ENCODE measurements at places on chromosomes 16 and 17.

DNA sequence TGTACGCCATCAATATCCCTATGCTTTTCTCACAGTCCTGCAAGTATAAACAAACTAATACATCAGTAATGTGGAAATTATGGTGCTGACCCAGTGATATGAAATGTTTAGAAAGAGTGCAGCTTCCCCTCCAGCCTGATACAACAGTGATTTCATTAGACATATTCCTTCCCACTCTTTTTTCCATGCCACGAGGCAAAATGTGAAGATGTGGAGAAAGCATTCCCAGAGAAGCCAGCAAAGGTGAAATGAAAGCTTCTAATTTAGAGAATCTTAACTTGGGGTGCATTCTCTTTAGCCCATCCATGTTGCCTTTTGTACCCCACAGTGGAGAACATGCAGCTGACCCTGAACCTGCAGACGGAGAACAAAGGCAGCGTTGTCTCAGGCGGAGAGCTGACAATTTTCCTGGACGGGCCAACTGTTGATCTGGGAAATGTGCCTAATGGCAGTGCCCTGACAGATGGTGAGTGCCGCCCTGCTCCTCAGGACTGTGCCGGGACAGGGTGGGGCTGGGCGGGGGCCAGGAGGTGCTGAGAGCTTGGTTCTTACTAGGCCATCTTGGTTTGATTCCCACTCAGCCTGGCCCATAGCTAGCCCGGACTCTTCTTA, 77.8 kb downstream of the WWP2 start:
- DNase-seq, result peak; percentile 66

GRCh38 chr16:29834079-29834478, 13.8 kb downstream of the MVP start:
- no peak for DNase-seq

DNA sequence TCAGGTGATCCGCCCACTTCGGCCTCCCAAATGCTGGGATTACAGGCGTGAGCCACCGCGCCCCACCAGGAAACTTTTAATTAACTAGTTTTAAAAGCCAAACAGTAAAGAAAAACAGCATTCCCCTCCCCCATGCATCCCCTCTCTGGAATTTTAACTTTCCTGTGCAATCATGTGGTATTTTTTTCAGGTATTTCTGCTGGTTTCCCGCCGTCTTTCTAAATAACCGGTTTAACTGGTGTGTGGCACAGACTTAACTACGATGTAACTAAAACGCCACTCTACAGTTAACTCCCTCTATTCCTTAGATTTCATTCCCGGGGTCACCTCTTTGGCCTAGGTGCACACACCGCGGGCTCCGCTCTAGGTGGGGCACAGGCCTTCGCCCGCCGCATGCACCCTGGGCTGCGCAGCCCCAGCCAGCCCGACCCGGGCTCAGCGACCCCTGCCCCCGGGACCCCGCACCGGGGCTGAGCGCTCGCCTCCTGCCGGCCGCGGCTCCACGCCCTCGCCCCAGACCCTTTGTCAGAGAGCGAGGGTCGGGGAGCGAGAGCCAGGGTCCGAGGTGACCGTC, 15.1 kb upstream of the UTP6 start:
- DNase-seq, result no peak

- DNase-seq, result no peak
Measured at GRCh38 chr16:23290189-23291062, 11.7 kb upstream of the SCNN1B start.

- DNase-seq, result no peak
Measured at GRCh38 chr17:66214884-66215528, 14.2 kb downstream of the APOH start.

DNA sequence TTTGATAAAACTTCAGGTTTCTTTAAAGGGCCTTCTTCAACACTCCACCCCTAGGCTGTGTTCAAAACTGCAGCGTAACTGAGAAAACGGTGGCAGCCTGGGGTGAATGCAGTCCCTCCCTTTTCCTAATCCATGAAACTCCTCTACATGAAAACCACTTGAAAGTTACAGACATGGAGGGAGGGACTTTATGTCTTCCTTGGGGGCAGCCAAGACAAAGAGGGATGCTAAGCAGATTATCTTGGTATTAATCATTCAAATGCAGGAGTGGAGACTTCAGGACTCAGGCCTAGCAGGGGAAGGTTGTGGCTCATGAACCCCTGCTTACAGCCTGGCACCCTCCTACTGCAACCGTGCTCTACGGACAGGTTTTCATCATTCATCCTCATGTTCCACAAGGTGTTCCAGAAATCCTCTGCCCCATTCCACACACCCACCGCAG, 46.8 kb downstream of the RNF112 start:
- peak; percentile 36 for DNase-seq

GRCh38 chr16:85856585-85856984, 42.4 kb upstream of the IRF8 start:
- no peak for DNase-seq

DNA sequence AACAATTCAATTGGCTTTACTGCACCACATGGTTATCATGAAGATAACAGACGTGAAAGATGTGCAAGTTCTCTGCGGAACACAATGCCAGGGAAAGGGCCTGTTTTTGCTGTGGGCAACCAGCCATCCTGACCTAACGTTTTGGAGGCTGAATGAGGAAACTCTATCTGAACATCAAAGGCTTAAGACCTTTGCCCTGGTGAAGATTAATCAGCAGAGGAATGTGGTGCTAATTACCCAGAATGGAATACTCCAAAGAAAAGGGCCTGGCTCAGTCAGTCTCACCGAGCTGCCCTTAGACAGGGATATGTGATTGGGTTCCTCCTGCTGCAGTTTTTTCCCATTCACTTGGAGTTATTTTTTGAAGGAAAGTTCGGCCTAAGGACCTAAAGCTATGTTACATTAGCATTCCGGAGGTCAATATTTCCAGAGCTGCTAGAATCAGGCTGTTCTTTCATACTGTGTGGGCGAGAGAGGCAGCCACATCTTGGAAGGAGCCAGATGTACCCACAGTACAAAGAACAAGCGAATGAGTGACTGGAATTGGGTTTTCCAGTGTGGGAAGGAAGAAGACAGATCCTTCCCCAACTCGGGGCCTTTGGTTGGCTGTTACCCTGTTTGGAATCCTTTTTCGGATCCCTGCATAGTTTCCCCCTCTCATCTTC, 15.5 kb downstream of the ASIC2 start:
- no peak for DNase-seq

DNA sequence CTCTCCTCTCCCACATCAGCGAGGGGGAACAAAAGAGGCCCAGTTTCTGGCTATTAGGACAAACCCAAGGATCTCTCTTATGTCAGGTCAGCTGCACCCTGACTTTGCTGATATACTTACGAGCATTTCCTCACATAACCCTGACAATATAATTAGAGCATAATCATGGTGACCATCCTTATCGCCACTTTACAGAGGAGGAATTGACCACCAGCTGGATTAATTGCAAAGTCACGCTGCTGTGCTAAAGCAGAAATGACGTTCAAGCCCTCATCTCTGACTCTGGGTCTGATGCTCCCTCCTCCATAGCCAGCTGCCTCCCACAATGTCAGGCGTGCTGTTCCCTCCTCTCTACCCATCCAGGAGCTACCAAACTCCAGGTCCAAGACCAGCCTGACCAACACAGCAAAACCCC, 42.6 kb downstream of the TRARG1 start:
- DNase-seq, result no peak

- peak; percentile 19 for DNase-seq
Measured at GRCh38 chr17:36650096-36650775, 48.9 kb downstream of the MRM1 start.

DNA sequence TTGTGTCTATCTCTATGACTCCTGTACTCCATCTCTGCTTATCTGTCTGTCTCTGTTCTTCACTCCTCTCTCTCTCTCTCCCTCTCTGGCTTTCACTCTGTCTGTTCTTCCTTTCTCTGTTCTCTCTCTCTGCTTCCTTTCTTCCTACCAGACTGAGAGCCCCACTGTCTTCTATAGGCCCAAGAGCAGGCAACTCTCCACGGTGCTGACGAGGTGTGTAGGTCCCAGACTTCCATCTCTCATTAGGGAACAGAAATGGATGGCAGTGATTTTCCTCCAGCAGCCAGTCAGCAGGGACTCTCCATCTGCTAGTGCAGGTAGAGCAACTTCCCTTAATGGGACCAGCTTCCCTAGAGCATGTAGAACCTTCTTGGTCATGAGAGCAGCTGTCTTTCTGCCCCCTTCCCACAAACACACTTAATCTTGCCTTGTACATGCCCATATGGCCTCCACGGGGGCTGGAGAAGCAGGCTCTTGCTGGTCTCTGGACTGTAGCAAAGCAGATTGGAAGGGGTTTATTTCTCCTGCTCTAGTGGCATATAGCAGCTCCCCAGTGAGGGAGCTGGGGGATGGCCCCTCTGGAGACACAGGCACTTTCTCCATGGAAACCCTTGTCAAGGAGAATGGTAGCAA, 47.8 kb upstream of the NLRP1 start:
- no peak for DNase-seq

- DNase-seq, result no peak
Measured at GRCh38 chr16:88286301-88286923, 96.3 kb upstream of the ZNF469 start.

GRCh38 chr16:12742741-12743140, 60.9 kb downstream of the CPPED1 start:
- DNase-seq, result no peak

DNA sequence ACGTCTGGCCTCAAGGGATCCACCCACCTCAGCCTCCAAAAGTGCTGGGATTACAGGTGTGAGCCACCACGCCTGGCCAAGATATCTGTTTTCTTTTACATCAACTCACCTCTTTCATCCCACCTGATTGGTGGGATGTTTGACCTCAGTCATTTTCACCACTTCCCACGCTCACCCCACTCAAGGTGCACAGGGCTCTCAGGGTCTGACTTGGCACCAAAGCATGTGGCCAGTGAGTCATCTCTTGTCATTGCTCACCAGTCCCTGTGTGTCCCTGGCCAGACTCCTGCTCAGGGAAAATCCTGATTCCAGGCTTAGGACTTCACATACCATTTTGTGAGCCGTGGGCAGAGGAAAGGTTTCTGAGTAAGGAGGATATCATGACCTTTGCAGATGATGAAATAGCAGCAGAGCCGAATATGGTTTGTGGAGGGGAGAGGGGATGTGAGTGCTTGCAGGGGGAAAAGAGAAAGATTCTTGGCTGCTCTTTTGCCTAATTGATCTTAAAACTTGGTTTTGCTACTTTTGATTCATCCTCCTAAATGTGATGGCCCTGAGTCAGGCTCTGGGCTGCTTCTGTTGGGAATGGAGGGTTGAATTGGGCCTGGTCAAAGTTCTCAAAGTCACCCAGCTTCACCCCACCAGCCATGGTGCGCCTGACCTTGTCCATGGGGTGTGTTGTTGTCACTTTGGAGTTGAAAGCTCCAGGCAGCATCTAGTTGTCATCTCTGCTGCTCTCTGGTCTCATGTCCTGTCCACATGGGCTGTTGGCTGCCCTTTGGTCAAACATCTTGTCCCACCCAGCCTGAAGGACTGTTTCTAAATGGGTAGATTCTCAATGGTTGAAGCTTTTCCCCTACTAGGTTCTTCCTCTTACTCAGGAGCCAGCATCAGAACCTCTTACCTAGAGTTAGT, 6.0 kb upstream of the KCNH6 start:
- DNase-seq, result no peak

DNA sequence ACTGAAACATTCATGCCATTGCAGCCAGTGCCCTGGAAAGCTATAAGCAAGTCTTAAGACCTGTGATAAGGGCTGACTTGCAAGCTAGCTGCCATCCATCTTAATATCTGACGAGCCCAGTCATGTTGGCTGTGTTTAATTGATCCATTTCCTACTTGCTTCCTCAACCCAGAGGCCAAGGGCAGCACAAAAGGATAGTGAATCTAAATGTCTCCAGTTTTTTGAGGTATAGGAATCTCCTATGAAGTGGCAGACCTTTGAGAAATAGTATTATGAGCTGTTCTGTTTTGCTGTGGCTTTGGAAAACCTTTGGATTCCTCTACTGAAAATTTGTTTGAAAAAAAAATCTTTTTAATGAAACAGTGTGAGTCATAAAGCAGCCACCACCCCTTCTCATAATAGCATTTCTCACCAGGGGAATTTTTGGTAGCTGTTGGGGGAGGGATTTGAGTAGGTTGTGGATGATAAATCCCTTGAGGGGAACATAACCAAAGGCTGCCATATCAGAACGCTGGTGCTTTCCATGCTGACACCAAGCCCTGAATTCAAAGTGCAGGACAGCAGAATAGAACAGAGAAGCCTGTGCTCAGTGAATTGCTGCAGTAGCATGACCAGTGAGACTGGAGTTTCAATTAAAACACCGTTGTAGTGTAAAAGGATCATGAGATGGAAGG, 12.9 kb downstream of the ZNRF1 start:
- DNase-seq, result no peak

- no peak for DNase-seq
Measured at GRCh38 chr17:38403491-38403890, 24.8 kb upstream of the ARHGAP23 start.

DNA sequence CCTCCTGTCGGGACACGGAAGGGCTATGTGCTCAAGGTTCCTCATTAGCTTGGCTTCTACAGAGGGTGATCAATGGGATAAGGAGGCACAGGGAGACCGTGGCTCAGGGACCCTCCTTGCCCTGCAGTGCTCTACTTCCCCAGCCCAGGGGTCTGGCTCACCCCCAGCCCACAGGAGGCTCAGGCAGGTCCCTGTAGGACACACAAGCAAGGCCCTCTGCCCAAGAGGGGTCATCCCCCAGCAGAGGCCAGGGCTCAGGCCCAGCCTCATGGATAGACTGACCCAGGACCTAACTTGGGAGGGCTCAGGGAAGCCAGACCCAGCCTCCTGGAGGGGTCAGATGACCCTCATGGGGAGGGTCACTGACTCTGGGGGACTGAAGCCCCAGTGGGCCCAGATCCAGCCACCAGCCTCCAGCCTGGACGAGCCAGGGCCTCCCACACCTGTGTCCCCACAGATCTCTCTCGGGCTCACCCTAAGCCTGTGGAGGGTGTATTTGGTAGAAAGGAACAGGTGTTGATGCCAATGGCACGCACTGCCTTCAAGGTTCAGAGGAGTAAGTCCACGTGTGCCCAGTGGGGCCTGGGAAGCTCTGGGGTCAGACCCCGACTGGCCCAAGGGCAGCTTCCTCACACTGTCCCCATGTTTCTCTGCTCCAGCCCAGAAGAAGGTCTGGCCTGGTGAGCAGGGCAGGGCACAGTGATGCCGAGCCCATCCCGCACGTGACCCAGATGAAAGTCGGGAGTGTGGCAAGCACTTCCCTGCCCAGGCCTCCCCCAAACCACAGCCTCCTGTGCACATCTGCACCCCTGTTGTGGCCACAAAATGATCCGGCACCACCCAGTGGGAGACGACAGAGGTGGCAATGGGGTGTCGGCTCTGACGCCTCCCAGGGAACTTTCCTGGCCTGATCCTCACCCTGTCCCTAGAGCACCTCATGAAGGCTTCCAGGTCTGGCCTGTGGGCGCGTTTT, 10.9 kb upstream of the KRTAP17-1 start:
- DNase-seq, result no peak

GRCh38 chr16:58863042-58863441, 128.9 kb upstream of the GOT2 start:
- DNase-seq, result no peak

GRCh38 chr16:87153326-87153725, 163.9 kb downstream of the C16orf95 start:
- no peak for DNase-seq
